ENCODE measurements at places on chromosomes 2 and 18.

- DNase-seq = no peak
These were observed 74.0 kb upstream of the TEX51 start for GRCh38 chr2:126824663-126825062.

GRCh38 chr2:72109904-72110303 is 37.8 kb downstream of the CYP26B1 start:
- no peak for DNase-seq

DNA sequence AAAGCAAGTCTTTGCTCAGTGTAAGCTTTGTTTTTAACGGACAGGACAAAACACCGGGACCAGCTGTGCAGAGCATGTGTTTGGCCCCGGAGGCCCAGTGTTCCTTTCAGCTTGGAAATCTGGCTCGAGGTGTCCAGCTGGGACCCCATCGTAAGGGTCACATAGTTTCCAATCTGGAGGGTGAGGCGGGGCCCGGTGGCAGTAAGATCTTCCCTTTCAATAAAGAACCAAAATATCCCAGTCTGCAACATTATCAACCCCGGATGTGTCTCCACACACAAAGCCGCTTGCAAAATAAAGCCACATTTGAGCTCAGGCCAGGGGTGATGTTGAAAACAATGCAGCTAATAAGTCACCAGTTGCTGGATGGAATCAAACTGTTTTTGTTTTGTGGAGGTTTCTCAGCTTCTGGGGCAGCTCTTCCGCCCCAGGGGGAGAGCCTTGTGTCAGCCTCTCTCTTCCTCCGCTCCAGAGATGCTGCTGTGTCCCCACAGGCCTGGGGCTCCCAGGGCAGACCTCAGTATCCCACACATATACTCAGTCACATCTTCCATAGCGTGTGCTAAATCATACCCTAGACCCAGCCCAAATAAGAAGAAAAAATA is 138.6 kb upstream of the GLI2 start:
- DNase-seq = peak; percentile 64

DNA sequence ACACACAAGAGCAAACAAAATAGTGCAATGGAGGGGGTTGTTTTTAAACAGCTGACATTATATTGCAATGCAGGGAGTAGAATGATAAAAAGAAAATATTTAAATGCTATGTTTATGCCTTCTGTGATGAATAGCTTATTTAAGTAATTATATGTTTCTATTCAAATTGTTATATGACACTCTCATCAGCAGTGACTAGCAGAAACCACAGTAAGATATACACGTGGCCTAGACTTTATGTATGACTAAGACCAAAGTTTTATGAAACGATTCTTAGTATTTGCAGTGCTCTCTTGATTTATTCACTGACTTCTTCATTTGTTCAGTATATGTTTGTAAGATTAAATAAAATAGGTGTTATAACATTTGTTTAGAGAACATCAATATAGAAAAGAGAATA is 26.1 kb upstream of the C1D start:
- no peak for DNase-seq

DNA sequence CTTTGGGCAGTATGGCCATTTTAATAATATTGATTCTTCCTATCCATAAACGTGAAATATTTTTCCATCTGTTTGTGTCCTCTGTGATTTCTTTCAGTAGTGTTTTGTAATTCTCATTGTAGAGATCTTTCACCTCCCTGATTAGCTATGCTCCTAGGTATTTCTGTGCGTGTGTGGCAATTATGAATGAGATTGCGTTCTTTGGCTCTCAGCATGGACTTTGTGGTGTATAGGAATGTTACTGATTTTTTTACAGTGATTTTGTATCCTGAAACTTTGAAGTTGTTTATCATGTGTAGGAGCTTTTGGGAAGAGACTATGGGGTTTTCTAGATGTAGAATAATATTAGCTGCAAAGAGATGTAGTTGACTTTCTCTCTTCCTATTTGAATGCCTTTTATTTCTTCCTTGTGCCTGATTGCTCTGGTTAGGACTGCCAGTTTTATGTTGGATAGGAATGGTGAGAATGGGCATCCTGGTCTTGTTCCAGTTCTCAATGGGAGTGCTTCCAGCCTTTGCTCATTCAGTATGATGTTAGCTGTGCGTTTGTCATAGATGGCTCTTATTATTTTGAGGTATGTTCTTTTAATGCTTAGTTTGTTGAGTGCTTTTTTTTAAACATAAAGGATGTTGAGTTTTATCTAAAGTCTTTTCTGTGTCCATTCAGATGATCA is 27.0 kb upstream of the THUMPD2 start:
- peak; percentile 7 for DNase-seq

DNA sequence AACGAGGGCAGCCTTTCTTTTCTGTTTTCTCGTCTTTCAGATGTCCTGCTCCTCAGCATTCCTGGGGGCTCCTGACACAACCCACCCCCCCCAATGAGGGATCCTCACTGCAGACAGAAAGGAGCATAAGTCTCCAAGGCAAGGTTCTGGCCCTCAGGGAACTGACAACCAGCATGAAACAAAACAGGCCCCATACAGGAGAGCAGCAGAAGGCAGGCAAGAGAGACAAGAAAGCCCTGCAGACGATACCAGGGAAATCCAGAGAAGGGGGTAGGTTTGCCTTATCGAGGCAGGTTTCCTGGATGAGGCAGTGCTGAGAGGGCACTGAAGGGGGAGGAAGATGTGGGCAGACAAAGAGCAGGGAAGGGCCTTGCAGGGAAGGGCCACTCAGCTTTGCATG is 103.9 kb upstream of the EPAS1 start:
- no peak for DNase-seq

DNA sequence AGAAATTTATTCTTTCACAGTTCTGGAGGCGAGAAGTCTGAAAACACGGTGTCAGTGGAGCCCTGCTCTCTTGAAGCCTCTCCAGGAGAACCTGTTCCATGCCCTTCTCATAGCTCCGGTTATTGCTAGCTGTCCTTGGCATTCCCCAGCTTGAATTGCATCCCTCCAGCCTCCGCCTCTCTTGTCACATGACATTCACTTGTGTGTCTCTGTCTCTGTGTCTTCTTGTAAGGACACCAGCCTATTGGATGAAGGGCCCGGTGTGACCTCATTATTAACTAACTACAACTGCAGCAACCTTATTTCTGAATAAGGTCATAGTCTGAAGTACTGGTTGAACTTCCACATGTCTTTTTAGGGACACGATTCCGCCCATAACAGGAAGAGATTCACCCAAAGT is 4.5 kb upstream of the PRSS56 start:
- no peak for DNase-seq

- no peak for DNase-seq
These were observed 6.2 kb downstream of the KCNF1 start for GRCh38 chr2:10917927-10918326.

GRCh38 chr2:177164131-177164530 is 48.5 kb upstream of the HNRNPA3 start:
- no peak for DNase-seq

- DNase-seq = no peak
These were observed 542 bp upstream of the RNF103 start for GRCh38 chr2:86624267-86624547.

DNA sequence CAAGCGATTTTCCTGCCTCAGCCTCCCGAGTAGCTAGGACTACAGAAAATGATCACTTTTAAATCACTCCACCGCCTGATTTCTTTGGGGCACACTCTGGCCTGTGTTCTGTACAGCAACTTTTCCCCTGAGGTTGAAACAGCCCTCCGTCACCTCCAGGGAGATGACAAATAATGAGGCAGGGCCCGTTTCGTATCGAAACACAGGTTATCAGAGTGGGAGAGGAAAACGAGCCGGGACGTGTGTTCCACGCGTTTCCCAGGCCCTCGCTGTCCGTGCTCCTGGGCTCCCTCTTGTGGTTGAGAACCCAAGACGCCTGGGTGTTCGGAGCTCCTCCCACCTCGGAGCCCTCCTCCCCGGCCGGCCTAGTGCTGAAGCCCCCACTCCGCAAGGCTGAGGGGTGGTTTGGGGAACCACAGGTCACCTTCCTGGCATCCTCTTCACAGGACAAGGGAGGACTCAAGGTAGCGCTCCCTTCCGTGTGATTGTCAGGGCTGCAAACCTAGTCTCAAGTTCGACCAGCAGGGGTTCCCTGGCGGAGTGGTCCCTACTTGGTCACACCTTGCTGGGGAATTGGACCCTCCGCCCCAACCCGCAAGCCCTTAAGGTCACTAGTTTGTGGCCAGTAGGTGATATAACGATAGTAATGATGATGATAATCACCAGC is 12.8 kb downstream of the ATP6V1B1 start:
- peak; percentile 71 for DNase-seq

GRCh38 chr2:56199492-56199891 is 15.7 kb downstream of the CCDC85A start:
- peak; percentile 92 for DNase-seq

- DNase-seq = peak; percentile 78
These were observed 70.0 kb downstream of the EXOC6B start for GRCh38 chr2:72755647-72756423.

DNA sequence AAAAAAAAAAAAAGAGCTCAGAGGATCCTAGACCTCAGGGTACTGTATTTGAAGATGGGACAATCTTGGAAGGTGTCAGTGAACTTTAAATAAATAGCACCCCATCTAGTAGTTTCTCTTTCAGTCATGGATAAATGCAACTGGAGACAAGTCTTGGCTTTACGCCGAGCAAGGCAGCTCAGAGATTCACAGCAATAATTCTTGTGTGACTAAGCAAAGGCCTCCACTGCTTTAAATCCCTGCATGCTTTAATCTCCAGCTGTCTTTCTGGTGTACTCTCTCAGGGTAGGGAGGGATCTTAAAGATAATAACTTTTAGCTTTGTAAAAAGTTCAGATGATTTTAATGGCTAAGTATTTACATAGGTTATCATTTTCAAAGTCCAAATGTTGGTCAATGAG is 36.3 kb downstream of the NRXN1 start:
- DNase-seq = peak; percentile 88

DNA sequence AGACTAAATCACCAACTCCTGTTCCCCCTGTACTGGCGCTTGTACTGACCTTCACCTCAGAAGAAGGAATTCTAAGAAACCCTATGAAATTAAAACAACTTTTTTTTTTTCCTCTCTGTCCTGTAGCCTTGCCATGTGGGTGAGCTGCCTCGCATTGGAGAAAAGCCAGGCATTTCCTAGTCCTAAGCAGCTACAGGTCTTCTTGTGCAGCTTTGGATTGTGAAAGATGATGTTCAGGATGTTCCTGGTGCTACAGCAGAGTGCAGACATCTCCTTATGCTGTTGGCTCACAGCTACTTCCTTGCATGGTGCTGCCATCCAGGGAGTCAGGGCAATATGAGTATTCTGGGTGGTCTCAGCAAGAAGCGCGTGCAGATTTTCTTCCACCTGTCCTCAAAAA is 11.9 kb downstream of the PIK3C3 start:
- DNase-seq = no peak

DNA sequence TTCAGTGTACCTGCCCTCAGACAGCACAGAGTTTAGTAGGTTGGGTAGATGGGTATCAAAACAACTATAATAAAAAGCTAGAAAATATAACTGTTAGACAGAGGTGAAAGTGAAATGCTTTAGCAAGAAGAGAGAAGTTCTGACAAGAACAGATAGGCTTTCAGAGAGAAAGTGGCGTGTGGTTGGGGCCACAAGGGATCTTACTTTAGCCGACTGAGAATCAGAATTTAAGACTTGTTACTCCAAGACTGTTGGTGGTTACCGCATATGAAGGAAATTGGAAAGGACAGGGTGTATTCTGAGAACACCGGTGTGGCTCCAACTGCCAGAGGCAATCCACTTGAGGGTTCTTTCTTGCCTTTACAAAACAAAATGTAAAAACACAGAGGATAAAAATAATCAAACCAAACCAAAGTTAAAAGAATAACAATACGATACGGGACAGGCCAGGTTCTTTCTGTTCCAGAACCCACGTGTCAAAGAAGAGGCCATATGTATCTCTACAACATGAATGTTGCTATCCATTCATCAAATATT is 44.4 kb upstream of the AGPS start:
- no peak for DNase-seq

DNA sequence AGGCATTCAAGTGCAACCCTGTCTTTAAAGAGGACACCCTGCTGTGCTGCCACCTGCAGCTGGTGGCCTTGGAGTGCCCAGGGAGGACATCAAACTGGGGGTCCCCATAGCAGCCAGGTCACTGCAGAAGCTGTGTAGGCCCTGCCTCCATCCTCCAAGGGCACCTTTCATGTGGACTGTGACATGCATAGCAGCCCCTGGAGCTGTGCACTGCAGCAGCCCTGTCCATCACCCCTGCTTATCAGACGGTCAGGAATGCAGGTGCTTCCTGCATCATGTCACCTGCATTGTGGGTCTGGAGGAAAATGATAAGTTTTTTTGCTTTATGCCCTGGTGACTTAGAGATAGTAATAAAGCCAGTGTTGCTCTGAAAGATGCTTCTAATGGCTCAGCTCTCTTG is 155.7 kb downstream of the DYSF start:
- DNase-seq = no peak

DNA sequence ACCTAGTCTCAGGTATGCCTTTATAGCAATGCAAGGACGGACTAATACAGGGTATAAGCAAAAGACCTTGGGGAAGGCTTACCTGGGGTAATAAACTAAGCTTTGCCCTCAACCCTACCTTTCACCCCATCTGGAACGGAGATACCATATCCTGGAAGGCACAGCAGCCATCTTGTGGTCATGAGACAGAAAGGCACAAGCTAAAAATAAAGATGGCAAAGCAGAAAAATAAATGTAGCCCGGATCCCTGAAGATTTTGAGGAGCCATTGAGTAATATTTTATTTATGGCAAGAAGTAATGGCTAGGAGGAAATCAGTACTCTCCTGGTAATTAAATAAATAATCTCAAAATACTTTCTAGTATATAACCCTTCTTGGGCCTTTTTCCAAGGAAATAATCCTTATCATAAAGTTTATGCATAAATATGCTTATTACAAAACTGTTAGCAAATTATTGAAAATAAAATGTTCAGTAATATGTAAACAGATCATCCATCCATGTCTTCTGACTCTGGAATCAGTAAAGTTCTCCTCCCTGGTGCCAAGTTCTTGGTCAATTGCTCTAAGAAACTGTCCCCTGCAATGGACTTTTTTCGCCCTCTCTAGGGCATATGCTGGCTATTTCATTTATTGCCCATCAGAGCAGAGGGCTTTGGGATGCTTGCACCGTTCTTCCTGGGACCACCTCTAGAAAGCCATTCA is 198.7 kb downstream of the SPP2 start:
- no peak for DNase-seq

DNA sequence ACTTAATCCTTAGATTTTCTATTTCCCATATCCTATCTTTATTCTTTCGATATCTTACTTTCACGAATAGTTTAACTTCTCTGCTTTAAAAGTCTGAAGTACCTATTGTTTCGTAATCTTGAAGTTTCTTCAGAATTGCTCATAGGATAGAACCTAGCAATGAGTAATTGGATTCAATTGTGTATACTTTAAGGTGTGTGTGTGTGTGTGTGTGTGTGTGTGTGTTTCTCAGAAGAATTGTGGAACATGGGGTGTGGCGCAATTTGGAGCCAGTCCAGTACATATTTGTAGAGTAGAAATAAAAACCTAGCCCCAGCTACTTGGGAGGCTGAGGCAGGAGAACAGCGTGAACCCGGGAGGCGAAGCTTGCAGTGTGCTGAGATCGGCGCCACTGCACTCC is 897.6 kb downstream of the BCL11A start:
- no peak for DNase-seq

GRCh38 chr2:184611361-184612085 is 13.2 kb downstream of the ZNF804A start:
- peak; percentile 69 for DNase-seq

Measured in fibroblast of upper back skin (primary cell).